CD8-positive, alpha-beta memory T cell (primary cell): ENCODE measurements at places on chromosomes 12 and 14.

- DNase-seq, result no peak
These were observed 7.7 kb upstream of the LTBP2 start for GRCh38 chr14:74619672-74620131.

- no peak for DNase-seq
These were observed 64.0 kb upstream of the DIO2 start for GRCh38 chr14:80275208-80275850.

DNA sequence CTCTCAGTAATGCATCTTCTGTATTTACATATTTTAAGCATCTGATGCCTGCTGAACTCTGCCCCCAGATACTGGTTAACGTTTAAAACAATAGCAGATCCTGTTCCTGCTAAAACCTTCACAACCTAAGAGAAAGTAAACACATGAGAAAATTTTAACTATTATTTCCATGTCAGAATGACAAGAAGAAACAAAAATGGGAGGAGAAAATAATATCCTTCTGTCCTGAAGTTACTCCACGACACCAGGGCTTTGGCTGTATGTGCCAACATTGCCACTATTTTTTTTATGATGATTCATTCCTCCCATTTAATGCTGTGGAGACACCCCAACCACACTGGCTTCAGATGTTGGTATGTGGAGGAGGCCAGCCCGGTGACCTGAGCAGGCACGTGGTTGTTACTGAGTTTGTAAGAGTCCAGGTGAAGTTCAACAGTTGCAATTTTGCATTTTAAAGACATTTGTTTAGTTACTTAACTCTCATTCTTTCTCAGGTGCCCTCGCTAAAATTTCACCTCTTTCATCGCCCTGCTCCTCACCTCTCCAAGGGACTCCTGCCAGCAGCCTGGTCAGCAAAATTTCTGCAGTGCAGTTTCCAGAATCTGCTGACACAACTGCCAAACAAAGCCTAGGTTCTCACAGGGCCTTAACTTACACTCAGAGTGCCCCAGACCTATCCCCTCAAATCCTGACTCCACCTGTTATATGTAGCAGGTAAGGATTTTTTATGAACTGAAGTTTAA, 65.5 kb upstream of the SLCO1C1 start:
- no peak for DNase-seq

- DNase-seq, result peak; percentile 43
These were observed 95.8 kb downstream of the LGMN start for GRCh38 chr14:92652413-92653151.

DNA sequence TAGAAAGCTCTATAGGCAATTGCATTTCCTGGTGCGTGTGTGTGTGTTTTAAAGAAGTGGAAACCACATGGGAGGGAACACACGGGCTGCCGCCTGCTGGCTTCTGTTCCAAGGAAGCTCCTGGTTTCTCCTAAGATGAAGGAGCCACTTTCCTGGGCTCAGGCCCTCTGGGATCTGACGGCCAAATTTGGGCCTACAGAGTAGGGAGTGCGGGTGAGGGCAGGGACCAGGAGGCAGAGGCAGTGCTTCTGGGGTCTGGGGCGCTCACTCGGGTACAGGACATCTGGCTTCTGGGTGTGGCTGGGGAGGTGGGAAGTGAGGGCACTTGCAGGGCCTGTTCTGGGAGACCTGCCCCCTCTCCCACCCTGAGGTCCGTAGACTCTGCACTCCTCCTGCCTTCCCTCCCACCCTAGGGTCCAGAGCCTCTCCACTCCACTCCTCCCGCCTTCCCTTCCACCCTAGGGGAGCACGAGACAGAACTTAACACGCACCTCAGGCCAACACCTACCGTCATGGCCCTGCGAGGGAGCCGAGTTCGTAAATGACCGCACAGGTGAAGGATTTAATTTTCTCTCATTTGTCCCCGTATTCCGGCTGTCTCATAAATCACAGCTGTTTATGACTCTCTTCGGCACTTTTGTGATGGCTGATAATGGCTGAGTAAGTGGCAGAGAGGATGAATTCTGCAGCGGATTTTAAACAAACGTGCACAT, 127.7 kb downstream of the KIF26A start:
- DNase-seq, result no peak

- no peak for DNase-seq
These were observed 53.4 kb downstream of the ZFC3H1 start for GRCh38 chr12:71610031-71610795.

GRCh38 chr12:46368138-46368537, 4.4 kb downstream of the SLC38A2 start:
- DNase-seq, result no peak

DNA sequence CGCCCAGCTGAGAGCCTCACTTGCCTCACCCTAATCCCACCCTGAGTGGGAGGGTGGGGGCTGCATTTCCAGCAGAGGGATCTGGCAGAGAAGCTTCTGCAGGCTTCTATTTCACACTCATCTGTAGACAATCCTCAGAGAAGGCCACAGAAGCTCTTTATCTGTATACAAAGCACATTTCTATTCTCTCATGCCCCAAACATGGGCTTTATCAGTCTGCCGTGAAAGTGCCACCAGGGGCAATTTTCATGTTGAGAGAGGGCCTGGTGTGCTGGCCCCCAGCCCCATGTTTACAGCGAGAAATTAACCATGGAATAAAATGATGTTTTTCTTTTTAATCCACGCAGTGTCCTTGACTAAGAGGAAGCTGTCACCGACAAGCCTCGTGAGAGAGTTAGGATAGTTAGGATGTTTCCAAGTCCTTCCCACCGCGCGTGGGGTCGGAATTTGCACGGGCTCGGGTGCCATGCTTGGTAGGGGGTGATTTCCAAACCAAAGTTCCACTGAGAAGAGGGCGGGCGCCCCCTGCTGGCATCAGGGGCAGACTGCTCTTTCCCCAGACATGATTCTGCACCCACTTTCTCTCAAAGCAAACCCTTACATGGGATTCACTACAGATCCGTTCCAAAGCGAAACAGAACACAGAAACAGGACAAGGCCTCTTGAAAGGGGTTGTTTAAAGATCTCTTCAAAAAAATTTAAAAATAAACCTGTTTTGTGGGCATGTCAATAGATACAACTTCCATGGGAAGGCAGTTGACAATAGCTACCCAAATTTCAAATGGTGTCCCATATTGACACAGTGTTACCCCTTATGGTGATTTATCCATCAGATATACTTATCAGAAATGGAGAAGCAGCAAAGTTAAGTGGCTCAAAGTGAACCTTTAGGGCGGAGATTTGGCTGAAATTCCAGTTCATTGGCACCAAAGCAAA, 19.4 kb downstream of the BDKRB1 start:
- DNase-seq, result peak; percentile 54

- DNase-seq, result no peak
These were observed 175.1 kb downstream of the TMEM132C start for GRCh38 chr12:128442096-128442495.
